ENCODE measurements at places on chromosomes 5 and 9. TPM values are rescaled to one million over a fixed set of nuclear protein-coding genes. Genes with fewer than 3 reads are reported as not detected.

Gene KCNV2
- not detected for total RNA-seq

Gene HAVCR1
- total RNA-seq: not detected

Gene PCDHGB5
- 23.3 TPM for total RNA-seq

Gene PCDHB16
- 1.6 TPM for total RNA-seq

Gene OLFM1
- total RNA-seq: not detected

Gene PDLIM4
- total RNA-seq: 15.0 TPM

Gene PDZD2
- 3.5 TPM for total RNA-seq

Gene TMOD1
- total RNA-seq: 4.2 TPM

Gene TAF1L
- not detected for total RNA-seq

Gene LCN15
- total RNA-seq: not detected

Gene PANK3
- total RNA-seq: 48.6 TPM

Gene ADAMTS19
- 0.16 TPM for total RNA-seq

Gene IL5
- total RNA-seq: not detected

Gene TMEM252
- 2.3 TPM for total RNA-seq

Gene BAAT
- not detected for total RNA-seq

All from transverse colon (tissue), 4 donors.